Occipital lobe (tissue), 3 donors: ENCODE measurements at places on chromosomes 7 and 10.

DNA sequence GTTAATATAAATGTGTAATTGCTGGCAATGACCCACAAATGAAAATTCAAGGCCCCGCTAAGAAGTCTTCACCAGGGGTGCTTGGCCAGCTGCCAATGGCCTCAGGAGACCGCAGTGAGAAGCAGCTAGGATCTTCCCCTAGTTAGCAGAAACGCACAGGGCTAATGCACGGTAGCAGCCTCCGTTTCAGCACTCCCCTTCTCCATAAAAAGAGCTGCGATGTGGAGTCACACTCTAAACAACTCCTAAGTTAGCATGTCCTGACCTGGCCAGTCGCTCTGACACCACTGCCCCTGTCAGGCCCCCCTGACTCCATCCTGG is 139.0 kb downstream of the SEPTIN14 start:
- DNase-seq = no peak

DNA sequence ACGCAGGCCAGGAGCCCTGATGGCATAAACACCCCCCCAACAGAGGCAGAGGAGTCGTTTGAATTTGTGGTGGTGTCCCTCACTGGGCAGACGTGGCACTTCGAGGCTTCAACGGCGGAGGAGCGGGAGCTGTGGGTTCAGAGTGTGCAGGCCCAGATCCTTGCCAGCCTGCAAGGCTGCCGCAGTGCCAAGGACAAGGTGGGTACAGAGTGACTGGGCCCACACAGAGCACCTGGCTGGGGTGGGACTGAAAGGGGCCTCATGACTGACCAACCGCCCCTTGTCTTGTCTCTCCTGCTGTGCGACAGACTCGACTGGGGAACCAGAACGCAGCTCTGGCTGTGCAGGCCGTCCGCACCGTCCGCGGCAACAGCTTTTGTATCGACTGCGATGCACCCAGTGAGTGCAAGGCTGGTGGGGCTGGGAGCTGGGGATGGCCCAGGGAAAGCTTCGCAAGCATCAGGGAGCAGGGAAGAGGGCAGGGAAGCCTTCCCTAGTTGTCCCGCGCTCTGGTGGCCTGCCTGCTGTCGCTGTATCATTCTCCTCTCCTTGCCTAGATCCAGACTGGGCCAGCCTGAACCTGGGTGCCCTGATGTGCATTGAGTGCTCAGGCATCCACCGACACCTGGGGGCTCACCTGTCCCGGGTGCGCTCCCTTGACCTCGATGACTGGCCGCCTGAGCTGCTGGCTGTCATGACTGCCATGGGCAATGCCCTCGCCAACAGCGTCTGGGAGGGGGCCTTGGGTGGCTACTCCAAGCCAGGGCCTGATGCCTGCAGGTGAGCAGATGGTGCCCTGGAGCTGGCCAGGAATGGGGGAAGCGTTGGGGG is 25.4 kb downstream of the GBX1 start:
- no peak for DNase-seq

- DNase-seq = no peak
These were observed 44.5 kb upstream of the ZMIZ1 start for GRCh38 chr10:79024296-79024695.

DNA sequence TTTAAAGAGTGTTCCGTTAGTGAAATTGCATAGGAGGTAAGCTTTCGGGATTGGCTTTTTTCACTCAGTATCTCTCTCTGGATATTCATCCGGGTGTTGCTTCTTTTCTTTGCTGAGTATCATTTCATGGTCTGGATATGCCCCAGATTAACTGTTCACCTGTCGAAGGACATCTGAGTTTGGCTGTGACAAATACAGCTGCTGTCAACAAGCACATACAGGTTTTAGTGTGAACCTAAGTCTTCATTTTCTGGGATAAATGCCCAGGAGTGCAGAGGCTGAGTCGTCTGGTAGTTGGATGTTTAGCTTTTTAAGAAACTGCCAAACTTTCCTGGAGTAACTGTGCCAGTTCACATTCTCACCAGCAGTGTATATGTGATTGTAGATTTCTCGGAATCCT is 5.6 kb downstream of the DOCK1 start:
- DNase-seq = no peak

DNA sequence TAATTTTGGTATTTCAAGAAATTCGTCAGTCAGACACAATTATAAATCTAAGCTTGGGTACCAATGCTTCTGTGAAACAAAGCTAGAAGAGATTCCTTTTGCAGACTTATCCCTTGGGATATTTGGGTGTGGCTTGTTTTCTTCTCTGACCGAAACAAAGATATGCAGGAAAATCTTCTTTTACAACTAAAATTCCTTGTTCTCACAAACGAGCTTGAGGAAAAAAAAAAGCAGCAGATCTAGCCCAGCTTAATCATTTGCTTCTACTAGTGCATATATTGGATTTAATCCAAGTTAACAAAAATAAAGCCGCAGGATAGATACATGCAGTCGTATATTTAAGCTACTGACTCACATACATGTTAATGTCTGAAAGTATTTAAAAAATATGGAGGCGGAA is 104.2 kb downstream of the PRTFDC1 start:
- no peak for DNase-seq

DNA sequence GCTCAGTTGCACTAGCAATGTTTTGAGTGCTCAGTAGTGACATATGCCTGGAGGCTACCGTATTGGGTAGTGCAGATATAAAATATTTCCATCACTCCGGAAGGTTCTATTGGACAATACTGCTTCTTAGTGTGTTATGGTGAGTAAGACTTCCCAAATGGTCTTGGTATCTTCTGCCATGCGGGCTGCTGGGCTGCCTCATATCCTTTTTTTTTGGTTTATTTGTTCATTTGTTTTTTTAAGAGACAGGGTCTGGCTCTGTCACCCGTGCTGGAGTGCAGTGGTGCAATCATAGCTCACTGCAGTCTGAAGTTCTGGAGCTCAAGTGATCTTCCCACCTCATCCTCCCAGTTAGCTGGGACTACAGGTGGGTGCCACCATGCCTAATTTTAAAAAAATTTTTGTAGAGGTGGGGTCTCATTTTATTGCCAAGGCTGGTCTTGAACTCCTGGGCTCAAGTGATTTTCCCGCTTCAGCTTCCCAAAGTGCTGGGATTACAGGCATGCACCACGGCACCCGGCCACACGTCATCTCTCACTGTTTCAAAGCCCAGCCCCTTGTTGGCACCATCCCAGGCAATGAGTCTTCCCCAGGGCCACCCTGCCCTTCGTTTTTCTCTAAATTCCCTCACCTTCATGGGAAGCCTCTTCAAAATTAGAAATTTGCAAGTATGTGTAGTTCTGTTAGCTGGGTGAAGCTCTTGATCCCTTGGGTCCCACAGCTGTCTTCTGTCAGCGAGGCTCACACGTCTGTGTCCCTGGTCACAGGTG is 111.0 kb upstream of the KLF14 start:
- DNase-seq = no peak
